ENCODE measurements at places on chromosomes 7 and 10. TPM values are rescaled to one million over a fixed set of nuclear protein-coding genes. Genes with fewer than 3 reads are reported as not detected.

GRCh38 chr7:149422914-149423301 lies 38.0 kb downstream of the ZNF777 start:
- no peaks in the 10 kb centered on the region for H3K36me3 ChIP-seq
- H3K27ac ChIP-seq, result no peak overlapping the region
- H3K4me1 ChIP-seq, result no peaks in the 10 kb centered on the region
- H3K4me3 ChIP-seq, result peak overlapping the region; percentile 38

GRCh38 chr10:80461208-80462183 lies 7.4 kb downstream of the TSPAN14 start:
- no peaks in the 10 kb centered on the region for H3K27me3 ChIP-seq
- DNase-seq, result no peak
- H3K4me1 ChIP-seq, result peaks cover 45% of the 10 kb centered on the region
- no peaks in the 10 kb centered on the region for H3K36me3 ChIP-seq
- H3K27ac ChIP-seq, result no peak overlapping the region

DNA sequence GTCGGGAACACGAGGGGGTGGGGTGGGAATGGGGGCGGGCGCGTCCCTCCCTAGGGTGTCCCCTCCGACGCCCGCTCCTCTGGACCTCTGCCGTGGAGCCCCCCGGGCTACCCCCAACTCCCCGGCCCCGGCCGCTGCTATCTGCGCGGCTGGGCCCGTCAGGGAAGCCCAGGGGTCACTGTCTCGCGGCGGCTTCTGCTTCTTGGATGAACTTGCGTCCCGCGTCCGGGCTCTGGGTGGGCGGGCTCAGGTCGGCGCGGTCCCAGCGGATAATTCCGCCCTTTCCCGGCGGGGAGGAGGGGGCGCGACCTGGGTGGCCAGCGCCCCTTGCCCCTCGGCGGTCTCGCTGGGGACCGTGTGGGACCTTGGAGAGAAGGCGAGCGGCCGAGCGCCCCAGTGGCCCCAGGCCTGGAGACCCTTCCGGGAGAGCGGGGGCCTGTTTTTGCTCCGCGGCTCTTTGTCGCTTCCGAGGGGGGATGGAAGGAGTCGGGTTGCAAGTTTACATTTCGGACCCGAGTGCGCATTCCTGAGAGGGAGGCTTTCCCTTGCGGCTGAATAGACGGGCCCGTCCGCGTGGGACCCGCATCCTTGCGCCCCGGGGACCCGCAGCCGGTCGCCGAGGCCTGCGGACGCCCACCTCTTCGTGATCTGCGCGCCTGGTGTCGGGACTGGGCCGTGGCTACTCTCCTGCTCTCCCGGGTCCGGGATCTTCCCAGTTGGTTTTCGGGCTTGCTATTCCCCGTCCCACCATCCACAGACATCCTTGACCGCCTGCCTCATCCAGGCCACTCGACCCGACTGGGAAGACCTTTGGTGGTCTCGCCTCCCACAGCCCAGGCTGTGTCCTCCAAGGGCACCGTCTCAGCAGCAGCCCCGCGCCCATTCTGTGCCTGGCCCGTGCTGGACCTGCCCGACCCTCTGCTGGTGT lies 812 bp downstream of the DOCK1 start:
- H3K4me3 ChIP-seq, result peak overlapping the region; percentile 67
- H3K27me3 ChIP-seq, result no peaks in the 10 kb centered on the region
- DNase-seq, result peak; percentile 55
- peaks cover 8% of the 10 kb centered on the region for H3K4me1 ChIP-seq
- H3K36me3 ChIP-seq, result peaks cover 2% of the 10 kb centered on the region

- H3K27me3 ChIP-seq, result no peaks in the 10 kb centered on the region
- H3K4me1 ChIP-seq, result peaks cover 10% of the 10 kb centered on the region
- H3K36me3 ChIP-seq, result no peaks in the 10 kb centered on the region
Measured at GRCh38 chr10:70135046-70135445, 2.4 kb upstream of the AIFM2 start.

DNA sequence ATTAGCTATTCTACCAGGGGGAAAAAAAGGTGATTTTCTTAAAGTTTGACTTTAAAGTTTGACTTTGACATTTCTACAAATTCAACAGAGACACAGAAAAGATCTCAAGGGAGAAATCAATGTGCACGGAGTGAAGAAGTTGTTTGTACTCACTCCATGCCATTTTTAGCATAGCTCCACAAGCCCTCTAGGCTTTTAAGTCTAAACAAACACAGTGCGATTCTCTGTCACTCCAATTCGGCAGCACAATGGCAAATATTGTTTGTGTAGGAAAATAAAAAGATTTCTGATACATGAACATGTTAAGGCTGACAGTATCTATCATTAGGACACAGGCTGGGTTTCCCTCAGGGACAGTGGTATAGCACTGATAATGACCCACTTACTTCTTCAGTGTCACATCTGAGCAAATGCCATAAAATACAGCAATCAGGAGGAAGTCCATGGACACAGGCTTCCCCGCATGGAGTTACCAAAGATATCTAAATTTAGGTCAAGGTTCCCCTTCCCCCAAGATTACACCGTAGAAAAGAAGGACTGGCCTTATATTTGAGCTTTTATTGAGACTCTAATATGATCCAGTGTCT lies 28.0 kb downstream of the GSAP start:
- H3K4me3 ChIP-seq, result no peak overlapping the region
- peaks cover 1% of the 10 kb centered on the region for H3K36me3 ChIP-seq
- no peak overlapping the region for H3K27ac ChIP-seq

DNA sequence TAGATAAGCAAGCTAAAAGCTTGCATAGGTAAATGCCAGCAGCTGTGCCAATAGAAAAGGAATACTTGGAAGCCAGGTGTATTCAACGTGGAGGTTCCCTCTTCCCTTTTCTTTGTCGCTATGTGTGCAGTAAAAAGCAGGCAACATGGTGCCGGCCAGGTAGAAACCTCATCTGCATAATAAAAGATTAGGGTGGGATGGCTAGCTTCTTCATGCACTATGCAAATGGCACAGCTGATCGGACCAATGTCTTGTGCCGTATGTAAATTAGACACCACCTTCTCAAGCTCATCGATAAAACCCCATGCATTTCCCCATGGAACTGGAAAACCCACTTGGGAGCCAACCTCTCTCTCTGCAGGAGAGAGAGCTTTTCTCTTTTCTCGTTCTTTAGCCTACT lies 150.9 kb upstream of the FOXK1 start:
- no peak for DNase-seq
- H3K4me3 ChIP-seq, result no peak overlapping the region
- no peaks in the 10 kb centered on the region for H3K27me3 ChIP-seq
- no peak overlapping the region for H3K27ac ChIP-seq
- no peaks in the 10 kb centered on the region for H3K4me1 ChIP-seq

DNA sequence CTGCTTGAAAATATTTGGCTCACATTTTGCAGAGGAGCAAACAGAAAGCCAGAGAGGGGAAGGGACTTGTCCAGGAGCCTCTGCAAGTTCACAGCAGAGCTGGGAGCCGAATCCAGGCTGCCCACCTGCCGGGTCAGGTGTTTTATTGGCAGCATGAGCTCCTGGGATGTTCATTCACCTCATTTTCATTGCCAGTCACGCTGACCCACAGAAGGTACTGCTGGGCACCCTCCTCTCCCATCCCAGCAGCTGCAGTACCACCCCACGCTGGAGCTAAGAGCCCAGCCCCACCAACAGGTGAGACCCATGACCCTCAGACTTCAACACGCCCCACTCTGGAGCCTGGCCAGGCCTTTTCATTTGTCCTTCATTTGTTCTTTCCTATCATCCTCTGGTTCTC lies 102.7 kb downstream of the GRID1 start:
- H3K4me3 ChIP-seq, result no peak overlapping the region
- H3K27me3 ChIP-seq, result no peaks in the 10 kb centered on the region
- no peaks in the 10 kb centered on the region for H3K36me3 ChIP-seq
- H3K27ac ChIP-seq, result no peak overlapping the region
- no peaks in the 10 kb centered on the region for H3K4me1 ChIP-seq
- DNase-seq, result no peak

DNA sequence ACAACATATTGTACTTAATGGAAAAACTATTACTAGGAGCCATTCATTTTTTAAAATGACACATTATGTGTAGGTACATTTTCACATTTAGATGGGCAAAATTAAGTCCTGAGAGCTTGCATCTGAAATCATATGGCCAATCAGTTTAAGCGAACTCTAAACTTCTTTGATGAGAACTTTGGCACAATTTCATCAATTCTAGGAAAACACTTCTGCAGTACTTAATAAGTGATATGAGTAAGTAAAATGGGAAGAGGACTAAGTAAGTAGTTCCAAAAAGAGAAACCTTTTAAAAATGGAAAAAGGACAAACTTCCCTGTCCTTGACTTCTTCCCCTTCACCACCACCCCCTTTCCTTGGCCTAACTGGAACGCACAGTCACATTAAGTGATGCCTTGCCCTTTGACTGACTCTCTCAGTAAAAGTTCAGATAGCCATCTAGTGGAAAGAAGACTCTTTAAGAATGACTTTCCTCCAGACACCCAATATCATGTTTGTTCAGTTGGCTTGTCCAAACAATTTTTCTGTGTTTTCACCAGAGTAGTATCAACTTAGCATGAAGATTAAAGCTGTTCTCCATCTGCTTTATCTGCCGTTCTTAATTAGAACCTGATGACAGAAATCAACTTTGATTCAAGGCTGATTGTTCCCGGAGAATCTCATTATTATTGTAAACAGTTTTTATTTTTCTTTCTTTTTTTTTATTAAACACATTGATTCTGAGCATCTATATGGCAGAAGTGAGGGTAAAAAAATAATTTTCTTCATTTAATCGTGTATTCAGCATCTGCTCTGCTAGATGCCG lies 45.1 kb downstream of the CNNM2 start:
- no peaks in the 10 kb centered on the region for H3K4me1 ChIP-seq
- no peak for DNase-seq
- no peaks in the 10 kb centered on the region for H3K27me3 ChIP-seq
- no peak overlapping the region for H3K4me3 ChIP-seq
- no peaks in the 10 kb centered on the region for H3K36me3 ChIP-seq

GRCh38 chr7:74031403-74032190 lies 3.6 kb downstream of the ELN start:
- peaks cover 36% of the 10 kb centered on the region for H3K4me1 ChIP-seq
- peaks cover 6% of the 10 kb centered on the region for H3K27me3 ChIP-seq
- no peaks in the 10 kb centered on the region for H3K36me3 ChIP-seq
- no peak overlapping the region for H3K4me3 ChIP-seq

DNA sequence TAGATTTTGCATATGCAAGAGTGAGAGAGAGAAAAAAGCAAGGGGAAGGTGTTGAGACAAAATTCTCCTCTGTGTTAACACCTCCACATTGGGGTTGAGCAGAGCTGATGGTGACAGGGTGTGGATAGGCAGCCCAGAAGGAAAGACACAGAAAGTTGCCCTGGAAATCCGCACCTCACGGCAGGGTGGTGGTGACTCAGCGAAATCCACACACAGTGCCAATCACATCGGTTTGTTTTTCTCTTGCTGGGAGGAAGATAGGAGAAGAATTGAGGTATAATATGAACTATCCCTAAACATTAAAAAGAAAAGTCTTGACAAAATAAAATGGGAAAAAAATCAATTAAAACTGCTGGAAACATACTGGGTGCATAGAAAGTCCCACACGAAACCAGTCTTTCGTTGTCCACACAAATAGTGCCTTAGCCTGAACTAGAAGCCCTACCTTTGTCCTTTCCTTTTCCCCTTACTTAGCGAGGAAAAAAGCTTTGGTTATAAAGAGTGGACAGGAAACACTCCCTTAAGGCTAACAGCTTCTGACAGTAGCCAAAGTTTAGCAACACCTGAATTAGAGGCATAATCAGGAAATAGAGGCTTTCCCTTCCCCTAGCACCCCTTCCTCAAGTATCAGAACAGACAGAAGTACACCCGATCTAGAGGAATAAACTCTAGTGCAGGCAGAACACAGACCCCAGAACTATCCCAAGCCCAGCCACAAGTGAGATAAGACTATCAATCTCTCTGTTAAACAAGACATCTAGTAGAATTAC lies 39.2 kb upstream of the DNAJC1 start:
- no peak for DNase-seq
- H3K27ac ChIP-seq, result no peak overlapping the region
- no peaks in the 10 kb centered on the region for H3K36me3 ChIP-seq
- no peak overlapping the region for H3K4me3 ChIP-seq

DNA sequence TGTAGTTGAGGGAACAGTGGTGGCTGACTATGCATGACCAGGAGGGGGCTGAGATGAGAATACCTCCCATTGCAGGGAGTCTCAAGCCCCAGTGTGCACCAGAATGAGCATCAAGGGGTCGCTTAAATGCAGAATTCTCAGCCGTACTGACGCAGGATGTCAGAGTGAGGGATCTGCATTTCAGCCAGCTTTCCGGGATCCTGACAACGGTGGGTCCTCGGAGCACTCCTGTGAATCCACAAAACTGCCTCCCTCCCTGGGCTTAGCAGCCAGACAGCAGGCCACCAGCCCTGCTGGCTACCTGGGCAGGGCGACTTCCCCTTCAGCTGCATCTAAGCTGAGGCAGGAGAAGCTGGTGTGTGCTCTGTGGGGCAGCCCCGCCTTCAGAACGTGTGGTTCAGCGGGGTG lies 21.8 kb upstream of the LOXL4 start:
- no peak for DNase-seq
- no peaks in the 10 kb centered on the region for H3K36me3 ChIP-seq
- no peak overlapping the region for H3K4me3 ChIP-seq
- H3K4me1 ChIP-seq, result peaks cover 5% of the 10 kb centered on the region

GRCh38 chr7:152571068-152571467 lies 104.9 kb downstream of the XRCC2 start:
- no peak overlapping the region for H3K4me3 ChIP-seq
- H3K27me3 ChIP-seq, result no peaks in the 10 kb centered on the region
- no peaks in the 10 kb centered on the region for H3K4me1 ChIP-seq
- no peak overlapping the region for H3K27ac ChIP-seq

- peak; percentile 72 for DNase-seq
- H3K36me3 ChIP-seq, result no peaks in the 10 kb centered on the region
- peak overlapping the region; percentile 47 for H3K27ac ChIP-seq
- no peaks in the 10 kb centered on the region for H3K27me3 ChIP-seq
Measured at GRCh38 chr10:125661941-125662515, 20.9 kb downstream of the TEX36 start.

GRCh38 chr10:91050371-91051034 lies 129.6 kb upstream of the ANKRD1 start:
- no peak for DNase-seq
- H3K4me3 ChIP-seq, result no peak overlapping the region
- no peaks in the 10 kb centered on the region for H3K4me1 ChIP-seq
- no peaks in the 10 kb centered on the region for H3K27me3 ChIP-seq
- H3K36me3 ChIP-seq, result no peaks in the 10 kb centered on the region

Gene SPDYE6
- total RNA-seq, result not detected

Gene CYP3A7
- 37.8 TPM for total RNA-seq

Gene EN2
- total RNA-seq, result not detected

Gene CYP26A1
- not detected for total RNA-seq

Gene SPDYE1
- under 0.01 TPM for total RNA-seq

Gene STEAP2
- total RNA-seq, result 29.8 TPM

Gene TAS2R5
- 1.0 TPM for total RNA-seq

Gene TAC1
- total RNA-seq, result under 0.01 TPM
